Endodermal cell (in vitro differentiated cells): ENCODE measurements at places on chromosomes 7 and 10. TPM values are rescaled to one million over a fixed set of nuclear protein-coding genes. Genes with fewer than 3 reads are reported as not detected.

The C7orf33 gene
- total RNA-seq = not detected in 2 replicates

The RBP4 gene
- total RNA-seq = 0.86 and 0.99 TPM in 2 replicates

GRCh38 chr10:69130251-69130650 lies 6.3 kb downstream of the VPS26A start:
- H3K4me1 ChIP-seq = no peaks in the 10 kb centered on the region
- no peaks in the 10 kb centered on the region for H3K27me3 ChIP-seq
- H3K27ac ChIP-seq = no peak overlapping the region
- no peak overlapping the region for H3K4me3 ChIP-seq
- DNase-seq = no peak

DNA sequence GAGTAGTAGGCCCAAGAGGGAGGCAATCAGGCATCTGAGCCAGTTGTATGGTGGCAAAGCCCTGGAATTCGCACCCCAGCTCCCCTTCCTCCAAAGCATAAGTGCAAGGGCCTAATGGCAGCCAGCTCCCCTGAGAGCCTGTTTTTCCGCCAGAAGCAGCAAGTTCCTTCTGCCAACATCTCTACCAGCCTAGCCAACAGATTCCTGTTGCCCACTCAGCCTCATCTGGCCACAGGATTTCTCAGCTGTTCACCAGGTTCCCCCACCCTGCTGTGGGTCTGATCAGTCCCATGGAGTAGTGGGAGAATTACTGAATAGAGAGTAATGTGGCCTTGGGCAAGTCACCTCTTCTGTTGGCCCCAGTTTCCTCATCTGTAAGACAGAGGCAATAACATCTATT lies 186.2 kb upstream of the PDE1C start:
- DNase-seq = no peak
- H3K4me1 ChIP-seq = no peaks in the 10 kb centered on the region
- no peak overlapping the region for H3K27ac ChIP-seq
- H3K4me3 ChIP-seq = no peak overlapping the region
- no peaks in the 10 kb centered on the region for H3K36me3 ChIP-seq

- no peaks in the 10 kb centered on the region for H3K36me3 ChIP-seq
- no peak overlapping the region for H3K4me3 ChIP-seq
- no peaks in the 10 kb centered on the region for H3K4me1 ChIP-seq
- DNase-seq = no peak
Measured at GRCh38 chr7:47267346-47267745, 314.6 kb downstream of the TNS3 start.

GRCh38 chr7:37448636-37449361 lies at the start of gene ELMO1:
TSS of gene ELMO1 (minus strand) at chr7:37448864. CDS start at chr7:37342690, 106,174 bp downstream.
- peaks cover 4% of the 10 kb centered on the region for H3K4me1 ChIP-seq
- no peak within 1 kb of the TSS for H3K27ac ChIP-seq
- peak; percentile 93 for DNase-seq
- peaks cover 11% of the 10 kb centered on the region for H3K36me3 ChIP-seq
- peak within 1 kb of the TSS; percentile 89 for H3K4me3 ChIP-seq
- no peaks in the 10 kb centered on the region for H3K27me3 ChIP-seq
